Forelimb muscle (tissue), 1 donor: ENCODE measurements at places on chromosomes 4 and X.

DNA sequence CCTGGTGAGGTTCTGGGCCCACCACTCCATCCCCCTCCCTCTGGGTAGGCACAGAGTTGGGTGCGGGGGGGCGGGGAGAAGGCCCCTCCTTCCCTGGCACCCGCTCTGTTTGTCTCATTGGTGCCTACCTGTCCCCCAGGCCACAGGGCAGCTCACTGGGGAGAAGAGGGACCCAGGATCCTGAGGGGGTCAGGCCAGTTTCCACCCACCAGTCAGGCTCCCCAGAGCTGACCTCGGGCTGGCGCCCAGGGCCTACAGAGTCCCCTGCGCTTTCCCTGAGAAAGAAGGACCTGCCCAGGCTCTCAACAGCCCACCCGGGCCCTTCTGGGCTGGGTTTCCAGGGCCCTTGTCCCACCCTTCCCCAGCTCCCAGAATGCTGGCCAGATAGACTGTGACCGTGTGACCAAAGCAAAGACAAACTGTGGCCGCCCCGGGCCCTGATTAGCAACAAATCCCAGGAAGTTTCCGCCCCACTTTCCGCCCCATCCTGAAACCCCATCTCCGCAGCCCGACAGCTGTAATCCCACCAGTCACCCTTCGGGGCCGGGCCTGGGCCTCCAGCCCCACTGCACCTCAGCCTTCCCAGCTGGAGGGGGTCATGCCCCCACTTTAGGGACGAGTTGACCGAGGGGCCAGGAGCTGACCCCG, 33.8 kb upstream of the FGFR3 start:
- DNase-seq: no peak

GRCh38 chrX:95505721-95506120, 1178.9 kb upstream of the DIAPH2 start:
- no peak for DNase-seq

DNA sequence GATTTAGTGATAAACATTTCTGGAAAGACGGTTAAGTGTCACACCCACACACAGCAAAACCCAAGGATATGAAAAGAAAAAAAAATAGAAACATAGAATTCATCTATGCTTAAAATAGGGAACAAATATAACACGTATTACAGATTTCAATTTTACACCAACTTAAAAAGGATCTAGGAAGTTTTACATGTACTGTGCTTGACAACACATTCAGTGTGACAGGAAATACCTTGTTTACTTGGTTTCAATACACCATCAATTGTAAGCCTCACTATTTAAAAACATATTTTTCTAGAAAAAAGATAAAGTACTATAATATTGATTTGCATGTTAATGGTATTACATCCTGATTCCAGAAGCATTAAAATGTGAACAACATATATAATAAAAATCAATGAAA, 77.0 kb upstream of the SPRY1 start:
- DNase-seq: no peak

DNA sequence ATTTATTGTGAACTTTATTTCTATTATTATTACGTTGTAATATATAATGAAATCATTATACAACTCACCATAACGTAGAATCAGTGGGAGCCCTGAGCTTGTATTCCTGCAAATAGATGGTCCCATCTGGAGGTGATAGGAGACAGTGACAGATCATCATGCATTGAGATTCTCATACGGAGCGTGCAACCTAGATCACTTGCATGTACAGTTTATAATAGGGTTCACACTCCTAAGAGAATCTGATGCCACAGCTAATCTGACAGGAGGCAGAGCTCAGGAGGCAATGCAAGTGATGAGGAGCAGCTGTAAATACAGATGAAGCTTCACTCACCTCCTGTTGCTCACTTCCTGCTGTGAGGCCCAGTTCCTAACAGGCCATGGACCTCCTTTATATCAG, 2170.2 kb downstream of the PCDH7 start:
- no peak for DNase-seq

DNA sequence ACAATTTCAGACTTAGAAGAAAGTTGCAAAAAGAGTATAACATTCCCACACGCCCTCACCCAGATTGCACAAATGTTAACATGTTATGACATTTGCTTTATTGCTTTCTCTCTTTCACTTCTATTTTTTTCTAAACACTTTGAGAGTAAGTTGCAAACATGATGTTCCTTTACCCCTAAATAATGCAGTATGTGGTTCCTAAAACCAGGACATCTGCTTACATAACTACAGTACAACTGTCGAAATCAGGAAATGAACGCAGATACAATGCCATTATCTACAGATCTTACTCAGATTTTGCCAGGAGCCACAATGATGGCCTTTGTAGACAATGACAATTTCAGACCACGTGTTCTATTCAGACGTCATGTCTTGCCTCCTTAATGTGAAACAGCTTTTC, 22.4 kb downstream of the SH3TC1 start:
- no peak for DNase-seq

GRCh38 chrX:87874043-87874442, 356.4 kb downstream of the KLHL4 start:
- no peak for DNase-seq

- DNase-seq: peak; percentile 9
These were observed 412.5 kb upstream of the KLHL4 start for GRCh38 chrX:87105131-87105530.

- DNase-seq: no peak
These were observed 29.9 kb upstream of the GPC4 start for GRCh38 chrX:133444952-133445831.

DNA sequence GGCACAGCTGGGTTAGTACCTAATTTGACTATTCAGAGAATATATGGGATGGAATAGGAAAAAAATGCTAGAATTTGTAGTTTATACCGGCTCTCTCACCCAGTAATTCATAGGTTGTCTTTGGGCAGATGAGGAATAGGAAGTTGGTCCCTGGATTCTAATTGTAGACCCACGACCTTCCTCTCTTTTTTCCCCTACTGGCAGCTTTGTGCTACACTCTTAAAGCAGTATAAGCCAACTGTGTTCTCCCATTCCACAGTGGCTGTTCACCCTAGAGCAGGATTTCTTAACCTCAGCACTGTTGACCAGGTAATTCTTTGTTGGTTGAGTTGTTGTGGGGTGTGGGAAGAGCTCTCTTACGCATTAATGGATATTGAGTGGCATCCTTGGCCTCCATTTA, 92.9 kb downstream of the FNIP2 start:
- no peak for DNase-seq

GRCh38 chr4:12724510-12724909, 759.6 kb downstream of the RAB28 start:
- DNase-seq: no peak

- no peak for DNase-seq
These were observed 447.8 kb downstream of the FAT4 start for GRCh38 chr4:125762537-125762936.

GRCh38 chr4:169080981-169081380, 70.9 kb upstream of the CBR4 start:
- peak; percentile 90 for DNase-seq

GRCh38 chrX:65925005-65925404, 114.9 kb downstream of the VSIG4 start:
- DNase-seq: no peak

DNA sequence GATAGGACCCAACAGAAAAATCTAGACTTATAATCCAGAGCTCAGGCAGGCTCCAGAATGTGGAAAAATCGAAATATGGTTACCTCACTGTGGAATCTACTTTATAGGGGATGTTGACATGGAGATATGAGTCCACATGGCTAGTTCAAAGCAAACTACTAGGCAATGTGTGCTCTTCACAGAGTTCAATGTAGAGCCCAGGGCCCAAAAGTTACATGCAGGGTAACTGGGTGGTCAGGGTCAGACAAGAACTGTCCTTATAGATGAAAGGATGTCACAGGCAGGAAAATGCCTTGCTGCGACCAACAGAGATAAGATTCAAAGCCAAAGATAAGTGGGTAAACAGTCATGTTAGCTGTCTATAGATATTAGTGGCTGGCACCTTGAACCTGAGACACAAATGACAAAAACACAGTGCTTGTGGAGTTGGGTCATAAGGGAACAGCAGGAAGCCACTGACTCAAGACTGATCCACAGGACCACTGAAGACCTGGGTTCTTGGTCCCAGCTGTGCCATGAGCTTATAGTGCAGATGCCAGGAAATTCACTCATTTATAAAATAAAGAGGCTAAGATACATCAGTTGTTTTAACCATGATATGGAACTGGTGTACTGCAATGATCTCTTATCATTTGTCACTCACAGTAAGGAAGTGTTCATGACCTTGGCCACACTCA, 101.7 kb upstream of the MBNL3 start:
- no peak for DNase-seq

- DNase-seq: no peak
These were observed 76.5 kb downstream of the RELL1 start for GRCh38 chr4:37609626-37610025.

GRCh38 chr4:82491251-82491960, 61.0 kb downstream of the ENOPH1 start:
- no peak for DNase-seq

- DNase-seq: no peak
These were observed 456.6 kb downstream of the IL15 start for GRCh38 chr4:142092941-142093340.

DNA sequence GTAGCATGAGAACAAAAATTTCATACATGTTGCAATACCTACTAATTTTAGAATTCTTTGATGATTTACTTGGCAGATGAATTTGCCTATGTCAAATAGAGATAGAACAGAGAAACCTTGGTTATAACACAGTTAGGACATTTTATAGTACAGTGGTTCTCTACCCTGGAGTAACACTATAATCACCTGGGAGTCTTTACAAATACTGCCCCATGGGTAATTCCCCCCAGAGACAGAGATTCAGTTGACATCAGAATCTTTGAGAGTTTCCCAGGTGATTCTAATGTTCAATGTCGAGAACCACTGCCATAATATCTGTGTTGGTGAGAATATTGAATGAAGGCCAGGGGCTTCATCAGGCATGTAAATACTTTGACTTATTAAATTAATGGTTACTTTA, 401.3 kb upstream of the NDST4 start:
- DNase-seq: no peak

DNA sequence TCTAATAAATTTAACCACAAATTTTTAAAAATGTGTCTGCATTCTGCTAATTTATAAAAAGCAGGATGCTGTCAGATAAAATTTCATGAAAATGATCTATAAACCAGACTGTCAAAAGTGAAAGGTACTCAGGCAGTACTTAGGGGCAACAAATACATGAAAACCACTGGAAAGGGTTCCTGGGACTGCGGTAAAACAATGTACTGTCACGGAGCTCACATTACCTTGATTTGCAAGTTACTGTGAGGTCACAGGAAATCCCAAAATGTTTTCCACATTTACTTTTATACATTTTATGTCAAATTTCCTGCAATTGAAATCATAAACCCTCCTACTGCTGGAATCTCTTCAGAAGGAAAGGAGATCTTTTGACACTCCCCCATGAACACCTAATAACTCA, 45.3 kb downstream of the SHISA3 start:
- DNase-seq: no peak

- DNase-seq: no peak
These were observed 762.8 kb downstream of the PDHA2 start for GRCh38 chr4:96602661-96603060.

- no peak for DNase-seq
These were observed 43.3 kb downstream of the CD40LG start for GRCh38 chrX:136691028-136691809.
